ENCODE measurements at places on chromosomes 5 and 9. TPM values are rescaled to one million over a fixed set of nuclear protein-coding genes. Genes with fewer than 3 reads are reported as not detected.

GRCh38 chr5:33235824-33236223 lies 204.9 kb upstream of the TARS1 start:
- no peak for DNase-seq

DNA sequence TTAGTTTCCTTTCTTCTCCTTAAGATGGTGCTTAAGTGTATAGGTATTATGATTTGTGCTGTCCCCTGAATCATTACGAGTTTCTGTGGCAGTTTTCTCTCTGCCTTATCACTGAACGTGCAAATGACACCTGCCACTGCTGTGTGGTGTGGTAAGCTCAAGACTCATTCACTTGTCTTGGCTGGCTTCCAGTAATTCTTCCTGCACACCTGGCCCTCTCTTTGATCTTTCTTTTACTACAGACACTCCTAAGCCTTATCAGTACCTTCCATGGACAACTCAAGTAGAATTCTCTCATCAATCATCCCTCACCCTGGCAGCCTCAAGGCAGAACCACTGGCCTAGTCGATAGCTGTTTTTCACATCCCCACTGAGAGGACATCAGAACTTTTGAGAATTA lies 82.6 kb upstream of the ADAMTS19 start:
- no peak for DNase-seq

Gene SPATA31E1
- not detected for total RNA-seq

DNA sequence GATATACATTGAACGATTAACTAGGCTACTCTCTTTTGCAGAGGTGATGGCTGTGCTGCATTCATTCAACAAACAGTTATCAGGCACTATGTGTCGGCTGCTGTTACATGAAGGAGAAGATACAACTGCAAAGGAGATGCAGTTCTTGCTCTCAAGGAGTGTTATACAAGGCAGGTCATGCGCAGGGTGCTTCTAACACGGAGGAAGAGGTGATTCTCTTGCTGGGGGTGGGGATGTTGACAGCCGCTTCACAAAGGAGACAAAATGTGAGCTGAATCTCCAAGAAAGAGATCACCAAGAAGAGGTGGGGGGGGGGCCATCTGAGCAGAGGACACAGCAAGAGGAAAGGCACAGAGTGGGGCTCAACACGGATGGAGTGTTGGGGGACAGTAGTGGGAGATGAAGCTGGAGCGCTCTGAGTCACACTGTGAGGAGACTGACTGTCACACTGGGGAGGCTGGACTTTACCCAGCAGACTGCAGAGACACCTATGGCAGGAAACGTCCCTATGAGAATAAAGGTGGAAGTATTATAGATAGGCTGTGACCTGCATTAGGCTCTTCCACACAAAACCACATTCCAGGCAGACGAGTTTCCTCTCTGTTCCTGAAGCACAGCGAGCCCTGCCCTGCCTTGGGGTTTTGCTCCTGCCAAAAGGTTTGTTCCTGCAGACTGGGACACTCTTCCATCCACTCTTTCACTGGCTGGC lies 20.9 kb downstream of the NDUFA8 start:
- DNase-seq, result no peak

- no peak for DNase-seq
Observed at GRCh38 chr9:21747175-21747574, 55.3 kb upstream of the MTAP start.

DNA sequence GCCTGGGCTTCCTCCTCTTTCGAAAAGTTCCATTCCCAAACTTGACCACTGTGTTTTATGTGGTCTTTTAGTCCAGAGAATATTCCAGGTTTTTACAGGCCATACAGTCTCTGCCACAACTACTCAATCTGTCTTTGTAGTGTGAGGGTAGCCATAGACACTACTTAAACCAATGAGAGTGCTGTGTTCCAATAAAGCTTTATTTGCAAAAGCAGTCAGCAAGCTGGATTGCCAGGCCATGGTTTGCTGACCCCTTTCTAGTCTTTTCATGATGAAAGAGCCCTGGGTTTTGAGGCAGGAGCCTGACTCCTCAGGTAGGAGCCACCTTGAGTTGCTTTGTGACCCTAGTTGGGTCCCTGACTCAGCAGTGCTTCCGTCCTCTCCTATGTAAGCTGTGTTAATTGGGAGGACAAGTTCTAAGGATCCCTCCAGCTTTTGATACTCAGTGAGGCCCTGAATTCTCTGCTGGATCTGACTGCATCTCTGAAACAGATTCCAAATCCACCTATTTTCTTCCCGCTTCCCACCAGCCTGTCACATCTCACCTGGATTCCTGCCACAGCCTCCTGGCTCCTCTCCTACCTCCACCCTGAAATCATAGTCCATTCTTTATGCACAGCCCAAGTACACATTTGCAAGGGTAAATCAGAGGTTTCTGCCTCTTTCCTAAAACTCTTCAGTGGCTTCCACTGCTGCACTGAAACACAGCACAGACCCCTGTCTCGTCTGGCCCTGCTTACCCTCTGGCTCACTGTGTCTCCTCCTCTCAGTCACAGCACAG lies 13.5 kb downstream of the GALNT10 start:
- DNase-seq, result no peak

Gene CER1
- total RNA-seq, result not detected

Gene PCDHAC1
- 0.25 TPM for total RNA-seq

Gene BNC2
- total RNA-seq, result 7.0 TPM

DNA sequence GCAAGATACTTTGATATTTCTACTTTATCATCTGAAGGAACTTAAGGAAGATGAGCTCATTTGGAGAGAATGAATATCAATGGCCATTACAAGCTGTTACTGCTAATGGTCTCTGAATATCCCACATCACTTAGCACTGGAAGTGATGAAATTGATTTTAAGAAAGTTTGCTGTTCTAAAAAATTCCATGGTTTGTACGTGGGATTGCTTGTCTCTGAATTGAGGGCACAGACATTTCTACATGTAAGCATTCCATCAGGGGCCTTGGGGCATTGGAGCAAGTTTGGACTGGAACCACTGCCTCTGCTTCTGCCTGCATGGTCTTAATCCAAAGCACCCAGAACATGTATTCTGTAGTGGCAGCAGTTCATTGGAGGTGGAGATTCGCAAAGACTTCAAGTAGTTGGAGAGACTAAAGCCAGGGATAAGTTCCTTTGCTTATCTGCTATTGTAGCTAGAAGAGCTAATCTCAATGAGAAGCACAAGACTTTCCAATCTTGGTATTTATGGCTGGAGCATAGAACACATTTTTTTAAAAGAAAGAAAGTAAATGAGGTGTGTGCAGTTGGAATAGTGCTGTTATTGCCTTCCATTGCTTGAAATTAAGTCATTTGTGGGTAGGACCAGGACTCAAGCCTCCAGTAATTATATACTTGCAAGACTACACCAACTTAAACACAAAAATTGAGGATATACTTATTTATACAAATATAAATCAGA lies 424.2 kb downstream of the SPATA31D1 start:
- DNase-seq, result no peak

DNA sequence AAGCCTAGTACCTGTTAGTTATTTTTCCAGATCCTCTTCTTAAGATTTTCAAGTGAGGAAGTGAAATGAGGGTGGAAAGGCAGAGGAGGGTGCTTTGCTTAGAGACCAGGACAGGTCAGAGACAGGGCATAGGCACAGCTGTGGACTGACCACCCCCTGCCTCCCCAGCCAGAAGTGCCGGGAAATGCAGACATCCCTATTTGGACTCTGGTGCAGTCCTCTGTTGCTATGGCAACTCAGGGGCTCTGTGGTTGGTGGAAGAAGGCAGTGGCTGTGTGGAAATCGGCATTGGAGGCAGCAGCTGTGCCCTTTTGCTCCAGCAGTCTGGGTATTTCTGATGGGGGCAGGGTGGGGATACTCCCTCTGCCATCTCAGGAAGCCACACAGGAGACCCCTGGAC lies 43.3 kb upstream of the NDFIP1 start:
- peak; percentile 26 for DNase-seq

Gene TRAF1
- total RNA-seq, result 5.7 TPM

All from M059J (cell line).